ENCODE measurements at places on chromosomes 12 and 14.

DNA sequence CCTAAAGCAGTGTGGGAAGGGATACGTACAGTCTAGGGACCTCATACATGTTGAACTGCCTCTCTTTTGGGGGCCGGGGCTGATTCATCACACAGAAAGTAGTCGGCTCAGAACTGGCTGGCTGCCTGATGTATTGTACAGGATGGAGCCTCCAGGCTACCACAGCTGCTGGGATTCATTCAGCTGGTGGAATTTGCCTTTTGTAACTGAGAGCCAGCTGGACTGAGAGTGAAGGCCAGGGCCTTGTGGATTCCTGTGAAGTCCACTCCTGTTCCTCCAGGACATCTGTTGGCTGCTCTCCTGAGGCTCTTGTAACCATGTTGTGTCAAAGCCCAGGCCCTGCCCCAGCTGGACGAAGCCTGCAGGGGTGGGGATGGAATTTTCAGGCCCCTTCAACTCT is 116.3 kb upstream of the PRICKLE1 start:
- no peak for DNase-seq

GRCh38 chr12:102611995-102612394 is 131.6 kb upstream of the IGF1 start:
- DNase-seq = no peak

GRCh38 chr12:4212845-4213244 is 60.7 kb upstream of the CCND2 start:
- no peak for DNase-seq

DNA sequence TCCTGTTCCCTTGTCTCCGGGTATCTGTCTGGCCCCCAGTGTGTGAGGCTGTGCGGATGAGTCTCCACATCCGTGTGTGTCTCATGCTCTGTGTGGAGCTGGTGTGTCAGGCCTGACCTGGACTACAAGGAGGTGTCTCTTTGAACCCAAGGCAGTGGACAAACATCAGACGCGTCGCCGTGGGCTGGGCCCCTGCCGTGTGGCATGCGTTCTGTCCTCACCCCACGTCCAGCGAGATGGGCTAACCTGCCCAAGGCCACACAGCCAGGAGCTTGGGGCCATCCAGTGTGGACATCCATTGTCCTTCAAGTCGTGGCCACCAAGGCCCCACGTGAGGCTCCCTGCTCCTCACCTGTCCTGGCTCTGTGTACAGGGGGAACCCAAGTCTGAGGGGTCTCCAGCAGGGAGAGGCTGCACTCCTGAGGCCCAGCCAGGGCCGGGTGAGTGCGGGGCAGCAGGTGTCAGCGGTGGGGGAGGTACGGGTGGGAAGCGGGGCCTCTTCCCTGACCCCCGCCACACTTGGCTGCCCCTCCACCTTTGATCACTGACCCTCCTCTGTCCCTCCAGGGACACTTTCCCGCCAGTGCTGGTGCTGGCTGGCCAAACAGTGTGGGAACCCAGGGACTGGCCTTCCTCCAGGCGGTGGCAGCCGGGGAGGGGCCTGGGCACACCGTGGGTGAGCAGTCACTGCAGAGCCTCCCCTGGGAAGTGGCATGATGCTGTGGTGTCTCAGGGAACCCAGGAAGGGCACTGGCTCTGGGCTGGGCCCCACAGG is 48.5 kb downstream of the CYP46A1 start:
- no peak for DNase-seq

DNA sequence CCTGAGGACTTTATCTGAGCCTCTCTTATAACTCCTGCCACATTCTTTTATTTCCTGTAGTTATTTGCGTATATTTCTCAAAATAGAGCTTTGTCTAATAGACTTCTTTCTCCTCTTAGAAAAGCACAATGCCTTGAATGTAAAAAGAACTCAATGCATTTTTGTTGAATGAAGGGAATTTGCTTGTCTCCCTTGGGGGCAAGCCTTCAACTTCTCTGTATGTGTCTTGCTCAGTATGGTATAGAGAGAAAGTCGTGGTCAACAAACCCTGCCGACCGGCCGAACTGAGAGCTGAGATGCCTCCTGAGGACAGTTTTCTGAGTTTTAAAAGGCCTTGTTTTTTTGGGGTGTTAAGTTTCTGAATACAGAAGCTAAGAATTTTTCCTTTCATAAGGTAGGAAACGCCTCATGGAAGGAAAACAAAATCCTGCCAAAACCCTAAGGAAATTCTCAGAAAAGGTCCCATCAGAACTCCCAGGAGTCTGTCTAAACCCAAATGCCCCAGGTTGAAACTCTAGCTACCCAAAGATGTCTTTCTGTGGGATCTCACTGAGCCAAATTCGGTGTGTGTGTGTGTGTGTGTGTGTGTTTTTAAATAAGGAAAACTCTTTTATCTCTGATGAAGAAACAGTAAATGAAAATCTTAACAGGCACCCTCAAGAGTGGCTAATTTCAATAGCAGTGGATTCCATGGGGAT is 136.6 kb downstream of the C12orf75 start:
- no peak for DNase-seq

GRCh38 chr14:70036665-70037064 is 152.1 kb downstream of the SLC8A3 start:
- DNase-seq = no peak

DNA sequence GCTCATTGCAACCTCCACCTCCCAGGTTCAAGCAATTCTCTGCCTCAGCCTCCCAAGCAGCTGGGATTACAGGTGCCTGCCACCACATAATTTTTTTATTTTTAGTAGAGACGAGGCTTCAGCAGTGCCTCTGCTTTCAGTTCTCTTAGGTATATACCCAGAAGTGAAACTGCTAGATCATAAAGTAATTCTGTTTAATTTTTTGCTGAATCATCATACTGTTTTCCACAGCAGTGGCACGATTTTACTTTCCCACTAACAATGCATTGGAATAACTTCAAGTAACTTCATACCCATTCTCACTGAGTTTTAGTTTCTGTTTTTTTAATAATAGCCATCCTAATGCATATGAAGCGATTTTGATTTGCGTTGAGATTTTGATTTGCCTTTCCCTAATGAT is 148.0 kb upstream of the G2E3 start:
- peak; percentile 18 for DNase-seq

Data from OCI-M1 (cell line).